Left renal pelvis (tissue), 4 donors: ENCODE measurements at places on chromosomes 6 and 20. TPM values are rescaled to one million over a fixed set of nuclear protein-coding genes. Genes with fewer than 3 reads are reported as not detected.

GRCh38 chr6:67775333-67775732 is 859.7 kb upstream of the ADGRB3 start:
- DNase-seq: no peak

TMEM200A gene
- polyA plus RNA-seq: 24.7 TPM

CFAP61 gene
- 5.3 TPM for polyA plus RNA-seq

- no peak for DNase-seq
These were observed 11.5 kb upstream of the DACT2 start for GRCh38 chr6:168331058-168331457.

DNA sequence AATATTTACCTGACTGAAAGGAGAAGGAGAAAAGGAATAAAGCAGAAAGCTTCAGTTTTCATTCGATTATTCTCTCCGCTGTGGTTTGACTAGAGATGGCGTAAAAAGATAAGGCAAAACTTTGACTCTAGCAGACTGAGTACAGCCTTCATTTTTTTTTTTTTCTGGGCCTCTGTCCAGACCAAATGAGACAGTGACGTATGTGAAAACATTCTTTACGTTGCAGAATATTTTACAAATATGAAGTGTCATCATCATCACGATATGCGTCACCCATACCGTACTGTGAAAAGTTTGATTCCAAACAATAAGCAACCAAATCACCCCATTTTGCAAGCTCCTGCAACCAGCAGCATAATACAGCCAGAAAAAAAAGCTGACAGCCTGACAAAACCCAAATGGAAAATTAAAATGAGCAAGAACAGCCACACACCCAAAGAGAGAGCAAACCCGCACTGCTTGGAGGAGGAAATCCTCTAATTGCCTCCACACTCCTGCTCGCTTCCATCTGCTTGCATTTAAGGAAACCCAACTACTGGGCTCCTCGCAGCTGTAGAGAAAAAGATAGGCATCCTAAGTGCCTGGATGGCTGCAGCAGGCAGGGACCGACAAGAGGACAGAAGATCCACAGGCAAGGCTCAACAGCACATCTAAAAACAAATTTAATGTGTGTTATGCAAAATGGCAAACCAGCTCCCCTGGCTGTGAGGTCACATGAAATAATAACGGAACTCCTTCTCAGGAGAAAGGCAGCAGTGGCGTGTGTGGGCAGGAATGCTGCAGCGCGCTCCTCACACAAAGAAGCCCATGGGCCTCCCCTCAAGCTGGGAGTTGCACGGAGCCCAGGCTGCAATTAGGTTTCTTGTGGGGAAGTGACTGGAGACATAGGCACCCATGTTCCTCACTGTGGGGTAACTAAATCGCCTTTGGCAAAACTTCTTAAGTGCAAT is 113.1 kb downstream of the FYN start:
- no peak for DNase-seq
